Sigmoid colon (tissue), 7 donors: ENCODE measurements at places on chromosomes 3 and 15. TPM values are rescaled to one million over a fixed set of nuclear protein-coding genes. Genes with fewer than 3 reads are reported as not detected.

The CILP gene
- 31.3 TPM for total RNA-seq

The SLC6A1 gene
- 1.4 TPM for total RNA-seq

- H3K36me3 ChIP-seq: no peaks in the 10 kb centered on the region
- H3K27me3 ChIP-seq: no peaks in the 10 kb centered on the region
- H3K4me3 ChIP-seq: no peak overlapping the region
- no peaks in the 10 kb centered on the region for H3K4me1 ChIP-seq
- no peak overlapping the region for H3K27ac ChIP-seq
Measured at GRCh38 chr3:161409069-161409468, 37.8 kb upstream of the SPTSSB start.

- no peak overlapping the region for H3K4me3 ChIP-seq
- no peaks in the 10 kb centered on the region for H3K36me3 ChIP-seq
- H3K27ac ChIP-seq: no peak overlapping the region
- no peaks in the 10 kb centered on the region for H3K4me1 ChIP-seq
- no peak for DNase-seq
Measured at GRCh38 chr15:74403991-74404563, 29.7 kb downstream of the SEMA7A start.

The TAGLN3 gene
- 7.7 TPM for total RNA-seq

- no peaks in the 10 kb centered on the region for H3K36me3 ChIP-seq
- no peak for DNase-seq
- H3K27ac ChIP-seq: no peak overlapping the region
- no peak overlapping the region for H3K4me3 ChIP-seq
- no peaks in the 10 kb centered on the region for H3K27me3 ChIP-seq
Measured at GRCh38 chr15:70859998-70860397, 6.0 kb upstream of the LARP6 start.

DNA sequence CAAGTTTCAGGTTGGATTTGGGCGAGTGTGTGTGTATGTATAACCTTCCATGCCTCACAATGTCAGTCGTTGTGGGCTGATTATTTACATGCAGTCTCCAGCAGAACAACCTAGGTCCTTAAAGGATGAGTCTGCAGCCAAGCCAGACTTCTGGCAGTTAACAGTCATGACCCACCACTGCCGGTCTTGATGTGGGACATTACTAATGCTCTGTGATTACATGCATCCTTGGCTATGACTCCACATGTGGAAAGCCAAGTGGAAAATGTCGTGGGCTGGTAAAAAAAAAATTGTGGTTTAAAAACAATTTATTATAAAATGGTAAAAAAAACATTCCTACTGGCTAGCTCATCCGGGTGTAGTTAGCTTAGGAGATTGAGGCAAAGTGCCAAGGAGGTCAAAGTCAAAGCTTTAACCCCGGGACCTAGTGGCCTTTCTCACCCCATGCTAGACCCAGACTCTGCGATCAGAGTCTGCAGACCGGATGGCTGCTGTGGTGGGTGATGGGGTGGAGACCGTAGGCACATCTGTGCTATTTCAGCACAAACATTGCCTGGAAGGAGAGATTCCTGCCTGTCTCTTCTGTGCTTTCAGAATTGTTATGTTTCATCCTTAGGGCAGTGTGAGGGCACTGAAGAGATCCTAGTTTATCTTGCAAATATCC, 6.8 kb downstream of the RARRES1 start:
- no peaks in the 10 kb centered on the region for H3K27me3 ChIP-seq
- peak; percentile 75 for DNase-seq
- peaks cover 41% of the 10 kb centered on the region for H3K4me1 ChIP-seq
- peak overlapping the region; percentile 59 for H3K27ac ChIP-seq
- H3K36me3 ChIP-seq: no peaks in the 10 kb centered on the region

The ST8SIA2 gene
- not detected for total RNA-seq

GRCh38 chr15:54836052-54836795, 360.5 kb downstream of the RSL24D1 start:
- H3K4me3 ChIP-seq: no peak overlapping the region
- H3K27ac ChIP-seq: no peak overlapping the region
- H3K4me1 ChIP-seq: no peaks in the 10 kb centered on the region
- H3K36me3 ChIP-seq: no peaks in the 10 kb centered on the region
- no peak for DNase-seq

DNA sequence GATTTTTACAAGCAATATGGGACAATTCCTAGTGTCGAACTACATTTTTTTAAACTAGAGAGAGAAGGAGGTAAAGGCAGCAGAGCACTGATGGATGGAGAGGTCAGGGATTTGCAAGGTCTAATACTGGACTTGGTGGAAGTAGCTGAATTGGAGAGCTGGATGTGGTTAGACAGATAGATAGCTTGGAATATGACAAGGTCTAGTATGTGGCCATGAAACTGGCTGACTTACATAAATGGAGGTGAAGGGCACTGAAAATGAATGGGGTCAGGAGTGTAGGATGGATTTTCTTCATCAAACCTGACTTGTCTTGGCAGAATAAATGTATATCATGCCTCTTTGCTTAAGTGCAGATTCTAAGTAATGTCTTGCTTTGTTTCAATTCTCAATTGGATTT, 10.1 kb upstream of the RTP4 start:
- H3K36me3 ChIP-seq: no peaks in the 10 kb centered on the region
- H3K4me3 ChIP-seq: no peak overlapping the region
- H3K4me1 ChIP-seq: no peaks in the 10 kb centered on the region

The INKA1 gene
- 0.95 TPM for total RNA-seq

DNA sequence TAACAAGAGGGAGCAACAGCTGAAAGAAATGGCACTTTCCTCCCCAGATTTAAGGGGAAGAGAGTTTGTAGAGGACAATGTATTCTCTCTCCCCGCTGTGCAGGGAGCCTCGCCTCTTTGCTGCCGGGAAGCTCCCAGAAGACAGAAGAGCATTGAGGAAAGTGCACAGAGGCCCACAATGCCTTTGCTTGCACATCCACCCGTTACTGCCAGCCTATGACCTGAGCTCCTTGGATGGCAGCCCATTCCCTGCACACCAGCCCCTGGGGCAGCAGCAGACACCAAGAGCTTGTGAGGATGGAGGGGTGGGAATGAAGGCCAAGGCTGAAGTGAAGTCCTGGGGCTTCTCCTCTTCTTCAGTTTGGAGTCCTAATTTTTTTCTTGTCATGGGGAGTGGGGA, 67.0 kb downstream of the CLDN11 start:
- no peak for DNase-seq
- no peak overlapping the region for H3K27ac ChIP-seq
- H3K4me3 ChIP-seq: no peak overlapping the region
- H3K4me1 ChIP-seq: no peaks in the 10 kb centered on the region
- H3K36me3 ChIP-seq: no peaks in the 10 kb centered on the region

DNA sequence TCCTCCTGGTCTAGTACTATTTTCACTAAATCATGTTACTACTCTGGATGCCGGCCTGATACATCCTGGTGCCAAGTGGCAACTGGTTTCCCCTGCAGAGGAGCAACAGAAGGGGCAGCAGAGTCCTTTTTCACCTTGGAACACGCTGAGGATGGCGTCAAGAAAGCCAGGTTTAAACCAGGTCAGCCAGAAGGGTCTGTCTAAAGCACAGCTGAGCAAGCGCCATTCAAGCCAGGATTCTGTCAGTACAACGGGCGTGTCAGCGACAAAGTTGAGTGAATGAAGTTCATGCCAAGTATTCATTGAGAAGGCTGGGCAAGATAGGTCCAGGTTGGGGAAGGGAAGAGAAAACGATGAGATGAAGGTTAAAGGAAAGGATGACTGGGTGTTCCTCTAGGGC, 88.2 kb downstream of the FBN1 start:
- DNase-seq: no peak
- H3K36me3 ChIP-seq: no peaks in the 10 kb centered on the region
- no peak overlapping the region for H3K4me3 ChIP-seq

DNA sequence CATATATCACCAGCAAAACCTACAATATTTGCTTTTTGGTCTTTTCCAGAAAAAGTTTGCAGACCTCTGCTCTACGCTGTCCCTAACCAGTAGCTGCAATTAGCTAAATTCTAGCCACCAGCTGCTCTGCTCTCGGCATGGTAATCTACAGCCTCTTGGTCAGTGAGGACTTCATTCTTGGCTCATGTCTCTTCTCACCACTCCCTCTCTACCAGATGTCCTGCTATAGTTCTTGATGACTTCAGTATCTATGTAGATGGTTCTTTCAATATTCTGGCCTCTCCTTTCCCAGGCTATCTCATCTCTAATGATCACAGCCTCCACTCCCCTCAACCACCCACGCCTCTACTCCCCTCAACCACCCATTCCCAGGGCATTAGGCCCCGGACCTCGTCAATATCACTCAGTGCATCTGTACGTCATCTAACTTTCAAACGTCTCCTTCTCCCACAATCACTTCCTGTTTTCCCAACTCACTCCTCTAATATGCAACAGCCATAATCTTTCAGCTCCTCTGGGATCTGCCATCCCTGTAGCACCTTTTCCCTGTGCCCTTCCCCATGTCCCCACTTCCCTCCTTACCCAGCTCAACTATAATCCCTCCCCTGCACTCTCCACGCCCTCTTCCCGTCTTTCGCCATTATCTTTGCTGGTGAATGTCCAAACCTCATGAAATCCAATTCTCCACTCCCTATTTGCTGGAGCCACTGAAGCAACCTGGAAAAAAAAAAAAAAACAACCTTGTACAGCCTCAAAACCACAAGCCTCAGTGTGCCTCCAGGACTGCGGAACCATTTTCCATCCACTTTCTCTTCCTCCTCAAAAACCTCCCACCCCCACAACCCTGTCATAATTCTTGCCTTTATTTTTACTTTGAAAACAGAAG, 429.4 kb upstream of the PROK2 start:
- no peaks in the 10 kb centered on the region for H3K36me3 ChIP-seq
- no peaks in the 10 kb centered on the region for H3K27me3 ChIP-seq
- no peaks in the 10 kb centered on the region for H3K4me1 ChIP-seq
- no peak overlapping the region for H3K27ac ChIP-seq
- DNase-seq: no peak

- no peak overlapping the region for H3K27ac ChIP-seq
- no peaks in the 10 kb centered on the region for H3K27me3 ChIP-seq
- no peak overlapping the region for H3K4me3 ChIP-seq
- H3K36me3 ChIP-seq: no peaks in the 10 kb centered on the region
Measured at GRCh38 chr3:8538223-8538622, 36.6 kb downstream of the LMCD1 start.

The CHRNA3 gene
- total RNA-seq: 11.1 TPM

The GPR176 gene
- 7.9 TPM for total RNA-seq

DNA sequence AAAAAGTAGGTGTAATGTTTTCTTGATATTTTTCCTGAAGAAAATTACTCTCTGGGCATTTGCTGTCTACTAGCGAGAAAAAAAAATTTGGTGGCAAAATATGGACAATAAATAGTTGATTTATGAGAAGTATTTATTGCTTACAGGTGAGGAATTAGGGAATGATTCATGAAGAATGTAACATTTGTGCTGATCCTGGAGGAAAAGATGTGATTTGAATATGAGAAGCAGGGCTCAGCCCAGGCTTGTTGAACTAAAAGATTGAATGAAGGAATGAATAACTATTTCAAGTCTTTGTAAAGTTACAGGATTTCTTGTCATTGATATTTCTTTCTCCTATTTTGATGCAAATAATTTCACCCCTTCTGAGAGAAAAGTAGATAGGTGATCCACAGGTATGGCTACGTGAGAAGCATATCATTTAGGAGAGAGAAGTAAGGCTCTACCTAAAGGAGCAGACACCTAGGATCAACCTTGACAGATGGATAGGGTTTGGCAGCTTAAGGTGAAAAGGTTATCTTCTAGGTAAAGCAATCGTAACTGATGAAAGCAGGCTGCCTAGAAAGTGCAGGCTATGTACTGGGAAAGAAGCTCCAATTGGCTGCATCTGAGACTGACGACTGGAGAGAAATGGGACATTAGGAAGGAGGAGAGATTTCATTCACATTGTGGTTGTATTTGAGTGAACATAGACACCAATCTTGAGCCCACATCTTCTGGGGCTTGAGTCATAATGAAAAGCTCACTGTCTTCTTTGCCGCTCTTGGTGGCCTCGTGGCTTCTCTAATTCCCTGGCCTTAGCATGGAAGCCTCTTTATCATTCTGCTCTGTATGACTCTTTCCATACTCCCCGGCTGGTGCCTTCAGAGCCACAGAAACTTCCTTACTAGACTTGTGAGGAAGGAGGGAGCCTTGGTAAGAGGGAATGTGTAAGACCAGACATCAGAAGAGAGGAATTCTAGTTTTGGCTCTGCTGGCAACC, 106.5 kb downstream of the P3H2 start:
- no peaks in the 10 kb centered on the region for H3K27me3 ChIP-seq
- DNase-seq: no peak
- peaks cover 29% of the 10 kb centered on the region for H3K4me1 ChIP-seq
- no peak overlapping the region for H3K4me3 ChIP-seq
- no peak overlapping the region for H3K27ac ChIP-seq
- no peaks in the 10 kb centered on the region for H3K36me3 ChIP-seq

GRCh38 chr3:142896201-142896755, 7.4 kb upstream of the PCOLCE2 start:
- H3K27ac ChIP-seq: no peak overlapping the region
- no peak overlapping the region for H3K4me3 ChIP-seq
- H3K27me3 ChIP-seq: no peaks in the 10 kb centered on the region
- no peaks in the 10 kb centered on the region for H3K36me3 ChIP-seq
- no peak for DNase-seq
- no peaks in the 10 kb centered on the region for H3K4me1 ChIP-seq

- no peaks in the 10 kb centered on the region for H3K36me3 ChIP-seq
- H3K4me3 ChIP-seq: no peak overlapping the region
- H3K27ac ChIP-seq: no peak overlapping the region
- no peaks in the 10 kb centered on the region for H3K27me3 ChIP-seq
- DNase-seq: no peak
Measured at GRCh38 chr15:56361987-56362386, 3.2 kb upstream of the TEX9 start.

DNA sequence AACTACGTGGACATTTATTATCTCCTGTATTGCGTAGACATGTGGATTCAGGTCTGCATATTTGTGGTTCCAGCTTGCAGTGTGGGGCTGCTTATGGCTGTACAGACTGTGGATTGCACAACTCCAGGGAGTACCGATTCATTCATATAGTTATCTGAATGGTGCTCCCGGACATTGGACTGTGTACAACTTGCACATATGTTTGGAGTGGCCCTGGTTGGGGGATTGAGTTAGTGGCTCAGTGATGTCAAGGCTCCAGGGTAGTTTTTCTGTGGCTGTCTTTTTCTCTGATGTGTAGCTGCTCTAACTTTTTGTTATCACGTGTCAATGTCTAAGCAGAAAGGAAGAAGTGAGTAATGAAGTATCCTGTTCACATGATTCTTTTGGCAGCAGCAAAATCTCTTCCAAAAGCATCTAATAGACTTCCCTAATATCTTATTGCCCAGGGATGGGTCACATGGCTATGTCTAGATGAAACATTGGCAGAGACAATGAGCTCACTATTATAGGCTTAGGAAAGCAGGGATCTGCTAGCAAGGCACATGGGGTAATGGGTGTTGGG, 15.8 kb downstream of the ST3GAL6 start:
- no peaks in the 10 kb centered on the region for H3K4me1 ChIP-seq
- DNase-seq: no peak
- H3K4me3 ChIP-seq: no peak overlapping the region

The ZNF502 gene
- 7.3 TPM for total RNA-seq

- no peak overlapping the region for H3K27ac ChIP-seq
- no peak overlapping the region for H3K4me3 ChIP-seq
- no peak for DNase-seq
- H3K27me3 ChIP-seq: no peaks in the 10 kb centered on the region
- no peaks in the 10 kb centered on the region for H3K4me1 ChIP-seq
Measured at GRCh38 chr15:58212909-58213526, 74.8 kb downstream of the AQP9 start.

The AMT gene
- 4.3 TPM for total RNA-seq
